Stimulated activated CD8-positive, alpha-beta memory T cell treated with anti-CD3 and anti-CD28 coated beads, Interleukin-7, amount 100 ng/mL, for 1 hour (primary cell): ENCODE measurements at places on chromosomes 16 and 17.

DNA sequence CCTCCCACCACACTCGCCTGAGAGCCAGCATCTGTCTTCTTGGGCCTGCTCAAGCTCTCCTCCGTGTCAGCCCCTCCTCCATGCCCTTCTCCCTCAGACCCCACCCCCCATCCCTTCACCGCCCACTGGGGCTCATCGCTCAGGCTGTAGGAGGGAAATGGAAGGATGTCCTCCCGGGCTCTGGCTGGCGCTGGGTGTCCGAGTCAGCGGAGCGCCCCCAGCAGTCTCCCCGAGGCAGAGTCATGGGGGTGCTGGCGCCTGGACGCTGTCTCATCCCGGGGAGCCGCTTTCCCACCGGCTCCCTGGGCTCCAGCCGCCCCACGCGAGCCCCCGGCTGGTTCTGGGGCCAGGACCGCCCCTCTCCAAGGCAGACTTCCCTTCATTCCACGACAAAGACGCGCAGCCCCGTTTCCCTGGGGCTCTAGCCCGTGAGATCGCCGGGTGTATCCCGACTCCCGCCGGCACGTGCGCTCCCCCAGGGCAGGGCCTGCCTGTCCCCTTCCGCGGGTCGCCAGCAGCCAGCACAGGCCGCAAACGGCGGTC, 428 bp upstream of the ANTKMT start:
- DNase-seq = no peak

DNA sequence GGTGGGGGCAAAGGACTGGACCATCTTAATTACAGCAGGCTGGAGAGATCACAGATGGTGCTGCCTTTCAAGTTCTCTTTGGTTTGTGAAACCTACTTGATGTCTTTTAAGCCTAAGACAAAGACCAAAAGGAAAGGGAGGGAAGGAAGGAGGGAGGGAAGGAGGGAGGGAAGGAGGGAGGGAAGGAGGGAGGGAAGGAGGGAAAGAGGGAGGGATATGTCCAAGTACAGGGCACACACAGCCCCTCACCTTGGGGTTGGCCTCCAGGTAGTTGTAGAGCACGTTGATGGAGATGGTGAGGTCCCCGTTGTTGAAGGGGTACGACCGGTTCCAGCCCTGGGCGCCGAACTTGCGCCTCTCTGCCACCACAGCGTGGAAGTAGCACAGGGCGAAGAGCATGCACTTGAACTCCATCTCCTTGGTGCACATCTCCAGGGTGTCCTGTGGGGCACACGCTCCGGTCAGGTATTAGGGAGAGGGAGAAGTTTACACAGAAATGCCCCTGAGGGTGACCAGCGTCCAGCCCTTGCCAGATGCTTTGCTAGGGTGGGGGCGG, 55.4 kb downstream of the PGS1 start:
- DNase-seq = no peak

DNA sequence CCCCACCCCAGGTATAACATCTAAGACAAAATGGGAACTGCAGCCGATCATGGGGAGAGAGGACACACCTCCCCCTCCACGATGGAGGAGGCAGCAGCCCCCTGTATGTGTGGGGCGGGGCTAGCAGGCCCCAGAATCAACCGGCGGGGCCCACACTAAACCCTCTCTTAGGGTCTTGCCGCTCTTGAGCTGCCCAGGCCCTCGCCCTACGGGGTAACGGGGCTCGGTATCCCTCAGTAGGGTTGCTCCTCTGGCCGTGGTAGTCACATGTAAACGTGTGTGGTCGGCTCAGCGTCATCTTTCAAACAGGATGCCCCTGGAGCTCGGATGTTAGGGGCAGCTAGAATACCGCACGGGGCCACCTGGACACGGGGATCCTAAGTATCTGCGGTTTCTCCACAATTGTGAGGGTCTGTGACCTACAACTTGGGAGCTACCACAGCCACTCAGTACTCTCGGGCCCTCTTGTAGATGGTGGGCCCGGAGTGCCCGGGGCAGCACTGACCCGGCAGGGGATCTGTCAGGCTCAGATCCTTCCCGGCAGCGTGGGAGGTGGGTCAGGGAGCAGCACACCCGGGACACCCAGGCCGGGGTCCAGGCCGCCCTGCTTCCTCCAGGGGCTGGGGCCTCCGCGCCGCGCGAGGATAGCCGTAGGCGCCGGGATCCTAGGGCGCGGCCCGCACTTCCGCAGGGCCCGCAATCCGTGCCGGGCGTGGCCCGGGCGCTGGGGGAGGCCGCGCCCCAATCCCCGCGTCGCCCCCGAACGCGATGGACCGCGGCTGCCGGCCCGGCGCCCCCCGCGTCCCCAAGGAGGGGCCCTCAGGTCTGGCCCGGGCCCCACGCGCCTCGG, 781 bp downstream of the ARHGDIA start:
- DNase-seq = no peak

GRCh38 chr17:64441772-64442540, 7.0 kb upstream of the MILR1 start:
- DNase-seq = no peak

DNA sequence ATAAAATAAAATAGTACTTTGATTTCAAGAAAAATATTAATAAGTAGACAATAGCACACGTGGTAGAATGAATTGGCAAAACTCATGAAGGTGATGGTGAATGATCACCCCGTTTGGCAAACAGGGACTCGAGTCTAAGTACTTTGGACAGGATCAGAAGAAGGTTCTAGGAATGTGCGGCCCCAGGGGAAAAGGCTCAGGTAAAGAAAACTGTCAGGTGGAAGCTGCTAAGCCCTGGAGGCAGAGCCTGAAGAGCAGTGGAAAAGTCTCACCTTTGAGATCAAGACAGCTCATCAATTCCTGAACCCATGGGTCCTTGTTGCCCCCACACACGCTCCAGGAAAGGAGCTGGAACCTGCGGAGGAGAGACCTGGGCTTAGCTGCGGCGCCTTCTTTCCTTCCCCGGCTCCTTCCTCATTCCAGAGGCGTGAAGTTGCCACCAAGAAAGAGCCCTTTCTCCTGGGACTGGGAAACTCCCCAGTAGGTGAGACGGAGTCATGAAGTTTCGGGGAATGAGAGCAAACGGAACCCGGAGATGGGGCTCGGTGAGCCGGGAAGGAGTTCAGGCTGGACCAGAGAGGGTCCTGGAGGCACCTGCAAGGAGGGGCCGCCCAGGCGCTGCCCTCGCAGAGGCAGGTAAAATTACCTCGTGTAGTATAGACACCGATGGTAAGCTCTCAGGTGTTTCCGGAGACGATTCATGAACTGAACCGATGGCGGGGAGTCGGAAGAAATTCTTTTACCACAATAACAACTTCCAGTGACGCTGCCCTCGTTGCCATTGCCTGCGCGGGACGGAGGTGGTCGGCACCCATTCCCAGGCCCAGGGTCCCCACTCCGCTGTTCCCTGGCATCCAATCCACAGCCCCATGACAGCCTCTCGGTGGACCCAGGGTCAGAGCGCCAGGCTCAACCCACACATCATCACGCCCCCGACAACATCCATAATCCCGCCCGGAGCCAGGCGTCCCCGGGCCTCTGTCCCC, 1.2 kb upstream of the ZMYND15 start:
- no peak for DNase-seq

DNA sequence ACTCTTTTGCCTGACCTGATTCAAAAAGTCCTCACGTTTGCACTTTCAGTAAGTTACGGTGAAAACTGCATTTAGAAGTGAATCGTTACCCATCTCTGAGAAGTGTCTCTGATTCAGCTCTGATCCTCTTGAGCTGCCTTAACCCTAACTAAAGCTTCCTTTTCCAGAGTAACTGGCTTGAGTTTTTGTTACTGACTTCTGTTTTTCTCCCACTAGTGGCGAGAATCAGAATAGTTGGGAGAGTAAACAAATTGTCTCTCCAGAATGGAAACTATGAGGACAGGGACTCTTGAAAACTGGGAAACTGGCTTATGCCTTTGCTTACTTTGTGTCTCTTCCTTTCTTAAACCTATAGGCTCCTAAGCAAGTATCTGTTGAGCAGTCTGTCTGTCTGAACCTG, 31.3 kb upstream of the KPNB1 start:
- no peak for DNase-seq

GRCh38 chr17:56943505-56944125, 17.2 kb downstream of the COIL start:
- no peak for DNase-seq

DNA sequence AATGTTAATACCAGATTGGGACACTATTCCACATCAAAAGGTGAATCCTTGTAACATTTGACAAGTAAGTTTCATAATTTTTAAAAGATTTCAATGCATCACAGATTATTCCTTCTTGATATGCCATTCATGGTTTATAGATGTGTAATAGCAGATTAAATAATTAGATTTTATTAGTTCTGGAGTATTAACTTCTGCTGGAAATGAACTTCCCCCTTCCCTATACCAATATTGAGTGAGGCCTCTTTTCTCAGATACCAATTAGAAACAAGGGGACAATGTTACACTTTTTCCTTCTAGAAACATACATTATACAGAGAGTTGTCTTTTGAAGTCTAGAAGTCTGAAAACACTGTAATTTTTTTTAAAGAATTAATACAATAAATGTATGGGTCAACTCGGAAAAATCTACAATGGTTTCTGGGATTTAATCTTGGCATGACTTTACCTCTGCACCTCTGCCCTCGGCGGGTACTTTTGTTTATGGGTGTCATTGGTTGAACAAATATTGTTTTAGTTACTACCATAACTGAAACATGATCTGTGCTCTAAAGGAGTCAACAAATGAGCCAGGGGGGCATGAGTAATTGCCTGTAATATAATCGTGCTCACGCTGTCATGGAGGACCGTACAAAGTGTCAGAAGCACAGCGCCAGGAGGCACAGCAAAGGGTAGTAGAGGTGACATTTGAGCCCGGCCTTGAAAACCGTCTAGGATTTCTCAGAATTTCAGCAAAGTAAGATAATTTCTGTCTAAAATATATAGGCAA, 8.2 kb downstream of the LRRC37B start:
- no peak for DNase-seq

- no peak for DNase-seq
Measured at GRCh38 chr17:64658931-64659330, 3.2 kb downstream of the SMURF2 start.

DNA sequence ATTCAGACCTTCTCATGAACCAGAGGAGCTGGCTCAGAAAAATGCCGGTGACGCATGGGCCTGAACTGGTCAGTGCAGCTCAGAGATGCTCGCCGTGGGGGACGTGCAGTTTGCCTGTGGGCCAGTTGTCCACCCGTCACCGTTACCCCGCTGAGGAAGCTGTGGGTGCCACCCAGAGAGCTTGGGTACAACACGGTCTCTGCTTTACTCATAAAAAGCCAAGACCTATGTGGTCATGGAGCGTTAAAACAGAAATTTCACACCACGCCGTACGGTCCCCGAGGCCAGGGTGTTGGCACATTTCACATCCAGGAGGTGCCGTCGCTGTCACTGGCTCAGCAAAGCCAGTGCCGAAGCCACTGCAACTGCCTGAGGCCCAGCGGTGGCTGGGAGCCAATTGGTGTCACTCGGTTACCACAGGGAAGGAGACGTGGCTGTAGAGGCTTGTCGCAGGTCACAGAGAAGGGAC, 120.9 kb downstream of the METRNL start:
- no peak for DNase-seq

DNA sequence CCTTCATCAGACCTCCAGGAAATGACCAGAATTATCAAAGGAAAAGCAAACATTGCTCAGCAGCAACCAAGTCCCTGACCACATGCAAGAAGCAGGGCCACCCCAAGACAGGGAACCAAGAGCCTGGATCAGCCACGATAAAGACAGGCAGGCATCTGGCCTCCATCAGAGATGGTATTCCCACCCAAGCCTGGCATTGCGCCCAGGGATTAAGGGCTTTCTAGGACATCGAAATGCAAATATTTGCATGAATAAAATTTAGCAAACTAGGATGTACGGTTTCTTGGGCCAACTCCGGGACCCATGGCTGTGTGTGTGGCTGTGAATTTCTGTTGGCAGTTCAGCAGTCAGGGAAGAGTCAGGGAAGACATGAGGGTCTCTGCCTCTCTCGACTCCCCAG, 241.4 kb upstream of the DYNLRB2 start:
- no peak for DNase-seq

GRCh38 chr17:55532670-55533069, 21.4 kb upstream of the SMIM36 start:
- no peak for DNase-seq

- no peak for DNase-seq
Measured at GRCh38 chr16:259814-260253, 15.9 kb downstream of the RGS11 start.

GRCh38 chr16:14240964-14241363, 169.8 kb downstream of the MRTFB start:
- no peak for DNase-seq

- DNase-seq = no peak
Measured at GRCh38 chr16:54266363-54266955, 20.1 kb downstream of the IRX3 start.

DNA sequence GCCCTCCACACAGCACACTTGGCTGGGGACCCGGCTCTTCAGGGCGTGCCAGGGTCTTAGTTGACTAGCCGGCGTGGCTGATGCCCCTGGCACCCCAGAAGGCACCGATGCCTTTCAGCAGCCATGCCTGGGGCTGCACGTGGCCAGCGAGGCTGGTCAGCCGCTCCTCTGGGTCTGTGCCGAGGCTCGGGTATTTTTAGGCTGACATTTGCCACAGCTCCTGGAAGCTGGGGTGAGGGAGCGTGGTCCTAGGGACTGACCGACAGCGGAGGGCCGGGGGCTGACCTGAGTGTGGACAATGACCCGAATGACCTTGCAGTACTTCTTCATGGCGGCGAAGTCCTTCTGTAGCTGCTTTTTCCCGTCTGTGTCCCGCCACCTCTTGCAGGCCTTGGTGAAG, 3.9 kb downstream of the RPL3L start:
- no peak for DNase-seq

GRCh38 chr16:67260426-67261063, 11.8 kb downstream of the SLC9A5 start:
- DNase-seq = no peak

DNA sequence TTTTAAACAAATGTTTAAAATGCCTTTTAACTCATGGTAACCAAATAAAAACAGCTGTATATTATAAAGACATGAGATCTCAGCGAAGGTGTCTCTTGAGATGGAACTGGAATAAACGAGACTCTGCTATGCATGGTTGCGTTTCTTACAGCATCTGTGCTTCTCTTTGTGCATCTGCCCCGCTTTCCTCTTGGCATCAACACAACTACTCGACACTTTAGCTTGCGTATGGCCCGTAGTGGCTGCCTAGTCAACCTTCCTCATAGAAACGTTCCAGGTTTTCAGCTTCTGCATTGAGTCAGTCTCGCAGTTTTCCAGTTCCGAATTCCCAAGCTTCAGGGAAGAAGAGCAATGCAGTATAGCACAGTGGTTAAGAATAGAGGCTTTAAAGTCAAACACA, 214.9 kb downstream of the CEP112 start:
- no peak for DNase-seq

GRCh38 chr17:78172249-78173051, 4.1 kb downstream of the SYNGR2 start:
- no peak for DNase-seq

DNA sequence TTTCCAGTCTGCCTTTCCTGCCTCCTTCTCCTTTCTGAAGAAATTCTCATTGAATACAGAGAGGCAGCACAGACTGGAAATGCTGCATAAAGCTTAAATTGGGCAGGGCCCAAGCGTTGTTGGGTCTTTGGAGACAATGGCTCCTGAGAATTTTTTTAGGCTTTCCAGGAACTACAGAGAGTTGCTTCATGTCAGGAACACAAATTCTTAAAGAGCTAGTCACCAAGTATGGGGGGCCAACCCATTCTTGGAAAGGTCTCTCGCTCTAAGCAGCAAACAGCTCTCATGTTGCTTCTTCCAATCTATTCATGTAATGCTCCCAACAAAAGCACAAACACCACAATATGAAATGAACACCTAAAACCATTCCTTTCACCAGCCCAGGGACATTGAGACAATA, 6.9 kb downstream of the HNF1B start:
- no peak for DNase-seq

GRCh38 chr16:77723108-77723514, 797 bp downstream of the NUDT7 start:
- DNase-seq = no peak
